Stimulated activated CD4-positive, alpha-beta T cell treated with anti-CD3 and anti-CD28 coated beads, Interleukin-12 subunit alpha, Interleukin-12 subunit beta, amount 100 ng/mL, for 24 hours (primary cell): ENCODE measurements at places on chromosomes 2 and 18.

DNA sequence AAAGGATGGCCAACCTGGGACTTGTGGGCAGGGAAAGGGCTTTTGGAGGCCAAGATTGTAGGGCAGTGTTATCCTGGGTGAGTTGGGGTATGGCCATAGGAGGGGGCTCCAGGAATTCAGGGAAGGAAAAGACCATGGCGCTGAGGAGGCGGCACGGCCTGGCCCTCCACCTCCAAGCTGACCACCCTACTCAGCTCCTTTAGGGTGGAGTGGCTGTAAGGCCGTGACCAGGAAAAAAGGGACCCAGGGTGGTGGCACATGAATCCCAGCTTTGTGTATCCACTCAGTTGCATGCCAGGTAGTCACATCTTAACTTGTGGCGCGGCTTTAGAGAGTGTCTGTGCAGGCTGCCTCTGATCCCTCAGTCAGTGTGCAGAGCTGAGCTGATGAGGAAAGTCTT, 168.1 kb downstream of the AGAP1 start:
- no peak for DNase-seq

- no peak for DNase-seq
These were observed 232.7 kb upstream of the UBE2E3 start for GRCh38 chr2:180747728-180748127.

- no peak for DNase-seq
These were observed 26.8 kb upstream of the SPATA3 start for GRCh38 chr2:230968921-230969658.

DNA sequence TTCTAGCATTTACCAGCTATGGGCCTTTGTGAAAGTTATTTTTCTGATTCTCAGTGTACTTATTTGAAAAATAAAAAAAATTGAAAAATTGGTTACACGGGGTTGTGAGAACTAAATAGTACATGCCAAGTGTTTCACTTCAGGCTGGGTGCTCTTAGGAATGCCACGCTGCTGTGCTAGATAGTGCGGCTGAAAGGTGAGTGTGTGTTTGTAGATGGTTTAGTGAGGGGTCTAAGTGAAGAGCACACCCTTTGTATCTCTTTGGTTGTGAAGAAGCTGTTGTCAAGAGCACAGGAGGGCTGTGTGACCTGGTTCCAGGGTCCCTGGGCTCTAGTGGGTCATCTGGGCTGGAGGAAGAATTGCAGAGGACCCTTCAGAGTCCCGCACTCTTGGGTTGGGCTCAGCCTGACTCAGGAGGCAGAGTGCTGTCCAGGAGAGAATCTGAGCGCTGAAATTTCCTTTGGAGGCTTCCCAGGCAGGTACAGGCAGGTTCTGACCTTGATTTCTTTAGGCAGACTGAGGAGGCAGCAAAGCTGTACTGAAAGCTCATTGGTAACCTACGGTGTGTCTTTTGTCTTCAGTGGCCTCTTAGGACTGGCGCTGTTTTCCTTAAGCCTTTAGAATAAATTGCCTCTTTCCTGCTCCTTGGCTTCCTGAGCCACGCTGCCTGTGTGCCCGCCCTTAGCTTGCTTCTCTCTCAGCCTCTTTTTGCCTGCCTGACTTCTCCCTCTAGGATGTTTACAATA, 44.4 kb downstream of the MAP4K4 start:
- DNase-seq = no peak

GRCh38 chr2:144607891-144608521, 88.1 kb upstream of the ZEB2 start:
- DNase-seq = no peak

DNA sequence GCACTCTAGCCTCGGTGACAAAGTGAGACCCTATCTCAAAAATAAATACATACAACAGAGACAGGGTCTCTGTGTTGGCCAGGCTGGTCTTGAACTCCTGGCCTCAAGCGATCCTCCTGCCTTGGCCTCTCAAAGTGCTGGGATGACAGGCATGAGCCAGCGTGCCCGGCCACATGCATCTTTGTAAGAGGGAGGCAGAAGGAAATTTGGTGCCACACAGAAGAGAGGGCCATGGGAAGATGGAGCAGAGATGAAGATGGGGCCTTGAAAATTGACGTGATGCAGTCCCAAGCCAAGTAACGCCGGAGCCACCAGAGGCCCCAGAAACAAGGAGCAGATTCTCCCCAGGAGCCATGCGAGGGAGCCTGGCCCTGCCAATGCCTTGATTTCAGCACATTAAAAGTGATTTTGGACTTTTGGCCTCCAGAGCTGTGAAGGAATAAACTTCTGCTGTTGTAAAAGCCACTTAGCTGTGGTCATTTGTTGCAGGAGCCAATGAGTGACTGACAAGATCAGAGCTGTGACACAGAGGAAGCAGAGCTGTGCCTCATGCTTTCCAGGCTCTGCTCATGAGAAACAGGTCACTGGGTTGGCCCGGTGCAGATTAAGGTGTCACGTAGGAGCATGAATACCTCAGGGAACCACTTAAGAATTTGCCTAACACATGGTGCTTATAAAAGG, 2.7 kb upstream of the SLC66A2 start:
- no peak for DNase-seq

DNA sequence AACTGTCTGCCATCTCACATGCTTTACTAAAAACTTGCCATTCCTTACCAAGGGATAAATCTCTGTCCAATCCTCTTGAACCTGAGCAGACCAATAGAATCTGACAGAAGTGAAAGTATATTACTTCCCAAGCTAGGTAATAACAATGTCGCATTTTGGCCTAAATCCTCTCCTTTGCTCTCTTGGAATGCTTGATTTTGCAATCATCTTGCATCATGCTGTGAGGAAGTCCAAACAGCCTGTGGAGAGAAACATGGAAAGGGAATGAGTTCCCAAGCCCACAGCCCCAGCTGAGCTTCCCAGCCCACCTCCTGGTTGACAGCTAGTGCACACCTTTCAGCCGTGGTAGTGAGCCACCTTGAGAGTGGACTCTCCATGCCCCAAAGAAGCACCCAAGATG, 540.6 kb downstream of the STK39 start:
- no peak for DNase-seq

- no peak for DNase-seq
These were observed 160.7 kb downstream of the RTP5 start for GRCh38 chr2:242030226-242030575.

DNA sequence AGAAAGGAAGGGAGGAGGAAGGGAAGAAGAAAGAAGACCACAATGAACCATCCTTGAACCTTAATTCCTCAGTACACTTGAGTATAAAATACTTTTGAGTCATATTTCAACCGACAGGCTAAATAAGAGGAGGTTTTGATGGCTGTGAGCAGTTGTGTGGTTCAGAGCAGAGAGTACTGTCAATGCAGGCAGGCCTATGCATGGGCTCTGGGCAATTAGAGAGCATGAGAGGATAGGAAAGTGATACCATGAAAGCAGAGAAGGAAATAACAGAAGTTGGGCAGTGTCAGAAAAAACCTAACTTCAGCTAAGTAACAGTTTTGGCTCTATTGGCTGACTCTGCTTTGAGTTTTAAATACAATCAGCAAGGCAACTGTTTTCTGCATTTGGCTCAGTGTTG, 123.6 kb upstream of the STK17B start:
- DNase-seq = no peak

GRCh38 chr2:63046961-63047320, 3.7 kb upstream of the OTX1 start:
- no peak for DNase-seq
